Articular chondrocyte of knee joint (primary cell): ENCODE measurements at places on chromosomes 1 and 21. TPM values are rescaled to one million over a fixed set of nuclear protein-coding genes. Genes with fewer than 3 reads are reported as not detected.

Gene CLDN17
- not detected in 2 replicates for total RNA-seq

Gene RIMS3
- 0.43 and 0.52 TPM in 2 replicates for total RNA-seq

Gene GBP2
- 52.9 and 60.1 TPM in 2 replicates for total RNA-seq

Gene CCDC30
- 2.6 and 3.4 TPM in 2 replicates for total RNA-seq

Gene CFAP45
- 0.65 and 1.1 TPM in 2 replicates for total RNA-seq

Gene ALDH4A1
- total RNA-seq = 5.8 and 8.2 TPM in 2 replicates

Gene UMODL1
- total RNA-seq = under 0.01 TPM in 2 replicates

Gene CCDC28B
- 6.8 and 8.4 TPM in 2 replicates for total RNA-seq

Gene KLHDC9
- 1.4 TPM in 2 replicates for total RNA-seq
